ENCODE measurements at places on chromosomes 12 and 14.

- no peak for DNase-seq
Measured at GRCh38 chr14:24071144-24071697, at the start of gene CPNE6. Gene CPNE6 (plus strand): TSS chr14:24071562. CDS start chr14:24072937, 1,375 bp downstream.

GRCh38 chr12:129900306-129900705 is 3.5 kb downstream of the TMEM132D start:
- no peak for DNase-seq

DNA sequence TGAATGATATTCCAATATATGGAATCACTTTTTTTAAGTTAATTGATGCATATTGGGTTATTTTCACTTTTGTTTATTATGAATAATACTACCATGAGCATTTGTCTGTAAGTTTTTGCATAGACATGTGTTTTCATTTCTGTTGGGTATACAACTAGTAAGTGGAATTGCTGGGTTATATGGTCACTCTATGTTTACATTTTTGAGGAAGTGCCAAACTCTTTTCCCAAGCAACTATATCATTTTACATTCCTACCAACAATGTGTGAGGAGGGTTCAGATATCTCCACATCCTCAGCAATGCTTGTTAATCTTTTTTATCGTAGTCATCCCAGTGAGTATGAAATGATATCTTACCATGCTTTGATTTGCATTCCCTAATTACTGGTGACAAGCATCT is 64.0 kb downstream of the MON2 start:
- DNase-seq: no peak

DNA sequence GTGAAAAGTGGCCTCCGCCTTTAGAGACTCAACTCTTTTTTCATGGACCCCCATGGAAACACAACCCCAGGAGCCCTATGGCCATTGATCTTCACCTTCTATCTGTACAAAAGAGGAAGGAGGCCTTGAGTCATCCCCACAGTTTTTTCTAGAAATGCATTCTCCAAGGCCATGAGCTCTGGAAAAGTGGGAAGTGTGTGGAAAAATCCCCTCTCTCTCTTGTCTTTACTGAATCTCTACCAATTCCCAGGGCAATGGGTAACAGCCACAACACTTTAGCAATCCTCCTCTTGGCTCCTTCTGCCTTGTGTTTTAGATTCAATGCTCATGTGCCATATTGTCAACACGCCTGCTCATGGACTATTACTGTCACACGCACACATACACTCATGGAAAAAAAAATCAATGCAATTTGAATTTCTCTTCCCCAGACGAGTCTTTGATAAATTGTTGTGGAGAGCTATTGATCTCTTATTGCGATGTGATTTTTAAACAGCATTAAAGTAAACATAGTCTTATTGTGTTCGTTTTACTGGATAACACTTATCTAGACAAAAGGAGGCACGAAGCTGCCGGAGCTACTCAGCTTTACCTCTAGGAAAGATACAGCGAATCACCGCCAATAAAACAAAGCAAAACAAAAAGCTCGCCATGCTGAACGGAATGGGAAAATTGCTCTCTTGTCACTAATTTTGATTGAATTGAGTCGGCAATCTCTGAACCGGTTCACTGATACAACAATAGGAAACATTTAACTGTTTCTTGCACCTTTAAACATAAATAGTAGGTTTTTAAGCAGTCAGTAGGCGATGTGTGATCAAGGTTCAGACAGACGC is 260.3 kb downstream of the VRK1 start:
- no peak for DNase-seq
